Cardiac septum (tissue), 1 donor: ENCODE measurements at places on chromosomes 4 and X. TPM values are rescaled to one million over a fixed set of nuclear protein-coding genes. Genes with fewer than 3 reads are reported as not detected.

- DNase-seq = no peak
Measured at GRCh38 chrX:5936438-5936837, 292.2 kb downstream of the NLGN4X start.

GRCh38 chrX:19577181-19577810 lies 62.0 kb upstream of the MAP3K15 start:
- DNase-seq = no peak

- no peak for DNase-seq
Measured at GRCh38 chr4:113222471-113222870, 173.0 kb downstream of the ANK2 start.

DNA sequence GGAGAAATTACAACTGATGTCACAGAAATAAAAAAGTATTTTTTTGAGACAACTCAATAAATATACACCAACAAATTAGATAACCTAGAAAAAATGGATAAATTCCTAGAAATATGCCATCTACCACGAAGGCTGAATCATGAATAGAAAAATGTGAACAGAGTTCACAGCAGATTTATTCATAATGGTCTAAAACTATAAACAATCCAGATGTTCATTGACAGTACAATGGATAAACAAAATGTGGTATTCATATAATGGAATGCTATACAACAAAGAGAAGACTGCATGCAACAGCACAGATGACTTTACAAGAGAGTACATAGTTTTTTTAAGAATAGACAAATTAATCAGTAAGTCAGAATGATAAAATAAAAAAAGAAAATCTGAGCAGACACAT lies 55.2 kb downstream of the CLOCK start:
- DNase-seq = no peak

GRCh38 chr4:138741766-138742377 lies 273.7 kb upstream of the NOCT start:
- DNase-seq = no peak

DNA sequence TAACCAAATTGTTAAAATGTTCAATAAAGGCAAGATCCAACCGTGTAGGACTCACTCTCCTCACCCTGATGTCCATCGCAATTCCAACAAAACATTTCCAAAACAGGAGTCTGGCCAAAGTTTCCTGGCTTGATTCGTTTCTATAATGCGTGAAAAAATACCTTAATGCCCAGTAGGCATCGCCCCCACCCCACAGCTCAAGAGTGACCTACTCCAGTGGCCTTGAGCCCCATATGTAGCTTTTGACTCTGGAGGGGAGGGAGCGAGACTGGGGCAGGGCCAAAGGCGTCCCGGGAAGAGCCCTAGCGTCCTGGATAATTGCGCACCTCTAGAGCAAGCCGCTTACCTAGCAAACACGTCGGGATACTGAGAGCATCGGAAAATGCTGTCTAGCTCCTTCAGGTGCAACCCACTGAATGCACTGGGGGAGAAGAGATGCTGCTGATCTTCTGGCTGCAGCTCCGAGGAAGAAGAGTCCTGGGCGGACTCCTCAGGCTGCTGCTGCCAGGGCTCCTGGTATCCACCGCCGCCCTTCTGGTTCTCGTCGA lies 55.6 kb upstream of the NKAP start:
- DNase-seq = no peak

GRCh38 chrX:101485212-101485949 lies at the start of gene ARMCX4:
Gene ARMCX4 (plus strand): TSS chrX:101485456. CDS start chrX:101488590, 3,134 bp downstream.
- DNase-seq = no peak

DNA sequence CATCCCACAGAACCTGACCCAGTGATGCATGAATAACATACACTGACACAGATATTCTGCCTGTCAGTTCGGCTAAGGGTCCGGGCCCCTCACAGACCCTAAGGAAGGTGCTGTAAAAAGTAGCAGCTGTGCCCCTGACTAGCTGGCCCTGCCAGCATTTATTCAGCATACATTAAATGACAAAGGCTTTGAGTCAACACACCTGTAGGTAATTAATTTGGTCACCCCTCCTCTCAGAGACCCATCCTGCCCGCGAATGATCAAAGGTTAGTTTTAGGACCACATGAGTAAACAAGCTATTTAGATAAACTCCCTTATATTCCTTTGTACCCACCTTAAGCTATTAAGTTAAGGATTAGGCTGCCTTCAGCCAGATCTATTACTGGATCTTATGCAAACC lies 429.0 kb upstream of the NWD2 start:
- no peak for DNase-seq

- DNase-seq = no peak
Measured at GRCh38 chr4:99135541-99136162, 8.4 kb downstream of the ADH4 start.

- DNase-seq = no peak
Measured at GRCh38 chr4:103892586-103892985, 172.8 kb upstream of the TACR3 start.

DNA sequence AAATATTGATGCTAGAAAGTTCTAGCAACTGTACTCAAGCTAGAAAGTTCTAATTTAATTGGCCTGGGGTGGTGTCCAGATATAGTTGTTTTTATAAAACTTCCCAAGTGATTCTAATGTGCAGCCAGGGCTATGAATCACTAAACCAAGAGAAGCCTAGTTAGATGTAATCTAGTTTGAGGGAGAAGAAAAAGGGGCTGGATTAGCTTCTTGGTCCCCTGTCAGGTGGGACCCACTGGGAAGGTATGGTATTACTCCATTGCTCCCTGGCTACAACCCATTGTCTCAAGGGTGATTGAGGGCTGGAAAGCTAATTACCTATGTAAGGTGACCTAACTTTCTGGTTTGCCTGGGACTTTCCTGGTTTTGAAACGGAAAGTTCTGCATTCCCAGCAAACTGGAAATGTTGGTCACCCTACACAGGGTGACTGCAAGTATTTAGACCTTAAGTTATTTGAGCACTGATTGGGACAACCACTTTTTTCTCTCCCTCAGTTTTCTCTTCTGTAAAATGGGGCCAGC lies 23.9 kb upstream of the MSN start:
- no peak for DNase-seq

DNA sequence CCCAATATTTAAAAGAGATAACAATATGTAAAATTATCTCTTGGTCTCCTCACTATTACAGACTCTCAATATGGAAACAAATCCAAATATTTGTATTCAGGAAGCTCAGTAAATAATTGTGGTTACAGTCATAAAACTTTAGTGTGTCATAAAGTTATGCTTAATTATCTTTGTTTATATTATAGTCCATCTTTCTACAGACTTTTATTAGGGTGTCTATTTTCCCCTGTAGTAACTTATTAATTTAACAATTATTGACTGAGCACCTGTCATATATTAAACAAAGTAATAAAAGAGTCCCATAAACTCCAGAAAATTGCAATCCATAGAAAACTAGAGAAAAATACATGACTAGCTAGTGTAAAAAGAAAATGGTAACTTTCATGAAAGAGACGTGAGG lies 61.6 kb upstream of the GPM6A start:
- no peak for DNase-seq

GRCh38 chr4:38109370-38109769 lies 149.2 kb downstream of the PTTG2 start:
- DNase-seq = no peak

- no peak for DNase-seq
Measured at GRCh38 chrX:68675571-68675970, 28.1 kb downstream of the STARD8 start.

GRCh38 chr4:179465131-179465797 lies 2023.0 kb upstream of the AGA start:
- no peak for DNase-seq

GRCh38 chrX:40143001-40143400 lies 45.2 kb upstream of the BCOR start:
- no peak for DNase-seq

DNA sequence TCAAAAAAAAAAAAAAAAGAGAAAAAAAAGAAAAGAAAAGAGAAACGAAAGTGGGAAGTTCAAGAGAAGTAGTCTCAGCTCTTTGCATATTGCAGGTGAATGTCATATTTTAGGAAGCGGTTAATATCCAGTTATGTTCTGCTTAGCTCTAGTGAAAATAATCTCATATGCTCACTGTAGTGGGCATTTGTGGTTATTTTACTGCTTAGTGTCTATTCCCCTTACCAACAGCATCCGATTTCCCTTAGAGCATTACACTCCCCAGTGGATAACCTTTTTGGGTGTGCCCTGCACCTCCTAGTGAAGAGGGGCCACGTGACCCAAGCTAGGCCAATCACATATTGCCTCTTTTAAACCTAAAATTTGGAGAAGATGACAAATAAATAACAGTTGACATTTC lies 111.2 kb upstream of the ZNF827 start:
- DNase-seq = no peak

GRCh38 chrX:136623396-136623795 lies 24.6 kb upstream of the CD40LG start:
- DNase-seq = no peak

GRCh38 chrX:2859197-2859797 lies 30.6 kb downstream of the GYG2 start:
- no peak for DNase-seq

The LRIT3 gene
- not detected for total RNA-seq

The CCDC160 gene
- not detected for total RNA-seq

The SSX4 gene
- not detected for total RNA-seq

The SLC34A2 gene
- 0.19 TPM for total RNA-seq
